ENCODE measurements at places on chromosomes 5 and 9.

- DNase-seq, result no peak
Observed at GRCh38 chr5:29972597-29972996, 1220.9 kb upstream of the CDH6 start.

GRCh38 chr5:139761501-139761900 is 34.1 kb upstream of the PSD2 start:
- no peak for DNase-seq

GRCh38 chr5:6540111-6540827 is 91.6 kb downstream of the UBE2QL1 start:
- no peak for DNase-seq

- no peak for DNase-seq
Observed at GRCh38 chr5:143306040-143306439, 97.4 kb downstream of the NR3C1 start.

DNA sequence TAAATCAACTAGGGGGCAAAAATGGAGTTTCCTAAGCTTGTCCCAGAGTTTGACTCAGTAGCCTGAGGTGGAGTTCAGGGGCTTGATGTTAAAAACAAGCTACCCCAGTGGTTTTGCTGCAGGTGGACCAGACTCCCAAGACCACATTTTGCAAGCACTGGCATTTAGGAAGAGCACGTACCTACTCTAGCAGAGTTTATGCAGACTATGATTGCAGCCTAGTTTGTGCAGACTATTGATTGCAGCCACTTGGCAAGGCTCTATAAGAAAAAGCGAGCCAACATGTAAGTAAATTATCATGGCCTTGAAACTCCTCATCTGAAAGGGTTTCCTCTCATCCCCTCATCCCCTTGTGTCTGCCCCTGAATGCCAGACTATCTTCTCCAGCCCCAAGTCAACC is 102.0 kb upstream of the CCDC152 start:
- no peak for DNase-seq

DNA sequence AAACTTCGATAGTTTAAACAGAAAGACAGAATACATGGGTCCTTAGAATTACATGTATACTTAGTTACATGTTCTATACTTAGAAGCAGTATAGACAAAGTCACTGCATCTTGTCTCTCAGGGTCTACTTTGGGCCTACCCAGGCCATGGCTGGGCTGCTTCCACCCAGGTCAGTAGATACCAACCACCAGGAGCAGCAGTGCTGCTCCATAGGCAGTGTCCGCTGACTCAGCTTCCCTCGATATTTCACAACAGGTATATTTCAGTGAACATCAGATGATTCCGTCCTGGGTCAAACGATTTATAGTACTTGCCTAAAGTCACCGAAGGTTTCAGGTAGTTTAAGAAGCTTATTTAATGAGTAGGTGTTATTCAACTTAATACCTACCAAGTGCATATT is 18.0 kb downstream of the IARS1 start:
- no peak for DNase-seq

- DNase-seq, result peak; percentile 96
Observed at GRCh38 chr5:14156650-14157492, 13.7 kb downstream of the TRIO start.
